ENCODE measurements at places on chromosomes 3 and 15.

GRCh38 chr3:124843506-124844177 is 43.5 kb downstream of the ITGB5 start:
- DNase-seq: no peak

DNA sequence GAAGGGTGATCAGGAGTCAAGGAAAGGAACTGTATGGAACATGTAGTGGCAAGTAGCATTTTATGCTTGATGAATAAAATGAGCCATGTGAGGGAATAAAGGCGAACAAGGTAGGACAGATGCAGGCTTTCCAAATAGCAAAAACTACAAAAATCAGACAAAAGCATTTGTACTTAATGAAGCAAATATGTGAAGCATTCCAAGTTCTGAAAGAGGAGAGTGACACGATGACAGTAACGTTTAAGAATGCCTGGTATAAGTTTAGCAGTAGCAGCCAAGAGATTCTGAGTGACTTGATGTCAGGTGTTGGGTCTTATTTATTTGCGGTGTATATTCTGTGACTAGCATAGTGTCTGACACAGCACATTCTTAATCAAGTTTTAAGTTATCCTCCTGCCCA is 408.2 kb upstream of the RASGRP1 start:
- DNase-seq: no peak

DNA sequence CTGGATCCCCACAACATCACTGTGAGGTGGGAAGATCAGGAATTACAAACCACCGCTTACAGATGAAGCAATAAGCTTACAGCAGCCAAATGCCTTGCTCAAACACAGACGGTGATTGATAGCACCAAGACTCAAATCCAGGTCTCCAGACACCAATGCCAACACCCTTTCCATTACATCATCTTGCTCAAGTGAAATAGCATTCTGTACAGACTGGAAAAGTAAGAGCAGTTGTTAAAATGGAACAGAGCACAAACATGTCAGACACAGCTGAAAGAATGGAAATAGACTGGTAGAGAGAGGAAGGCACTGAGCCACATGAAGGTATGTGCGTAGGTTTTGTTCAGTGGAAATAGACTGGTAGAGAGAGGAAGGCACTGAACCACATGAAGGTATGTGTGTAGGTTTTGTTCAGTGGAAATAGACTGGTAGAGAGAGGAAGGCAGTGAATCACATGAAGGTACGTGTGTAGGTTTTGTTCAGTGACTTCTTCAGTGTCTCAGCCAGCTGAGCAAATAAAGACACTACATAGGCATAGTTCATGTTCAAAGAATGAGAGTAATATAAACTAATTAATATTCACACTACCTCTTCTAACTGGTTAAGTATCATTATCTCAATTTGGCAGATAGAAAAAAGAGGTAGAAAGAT is 15.6 kb downstream of the CLDN1 start:
- DNase-seq: no peak

DNA sequence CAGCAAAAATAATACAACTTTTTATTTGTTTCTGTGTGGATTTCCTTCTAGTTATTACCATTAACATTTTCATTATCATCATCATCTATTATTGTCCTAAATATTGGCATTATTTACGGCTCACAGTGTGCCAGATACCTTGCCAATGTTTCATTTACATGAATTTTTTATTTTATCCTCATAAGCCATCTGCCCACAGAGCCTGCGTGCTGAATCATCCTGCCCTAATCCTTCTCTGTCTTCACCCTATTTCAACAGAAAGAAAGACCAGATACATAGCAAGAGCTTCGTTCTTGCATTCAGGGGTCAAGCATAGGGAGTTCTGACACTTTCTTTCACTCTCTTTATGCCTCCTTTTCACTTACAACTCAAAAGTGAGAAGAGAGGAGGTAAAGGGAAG is 82.0 kb downstream of the KCNMB2 start:
- DNase-seq: no peak

GRCh38 chr3:72814308-72814707 is 33.9 kb downstream of the SHQ1 start:
- DNase-seq: no peak

- DNase-seq: no peak
Observed at GRCh38 chr3:67357610-67358458, 296.6 kb downstream of the SUCLG2 start.

GRCh38 chr15:72700076-72700475 is 14.1 kb downstream of the BBS4 start:
- DNase-seq: no peak

GRCh38 chr3:37607604-37608003 is 254.1 kb upstream of the CTDSPL start:
- no peak for DNase-seq

- no peak for DNase-seq
Observed at GRCh38 chr3:60730371-60730770, 520.9 kb downstream of the FHIT start.

- no peak for DNase-seq
Observed at GRCh38 chr3:71579326-71579934, 4.1 kb downstream of the FOXP1 start.

DNA sequence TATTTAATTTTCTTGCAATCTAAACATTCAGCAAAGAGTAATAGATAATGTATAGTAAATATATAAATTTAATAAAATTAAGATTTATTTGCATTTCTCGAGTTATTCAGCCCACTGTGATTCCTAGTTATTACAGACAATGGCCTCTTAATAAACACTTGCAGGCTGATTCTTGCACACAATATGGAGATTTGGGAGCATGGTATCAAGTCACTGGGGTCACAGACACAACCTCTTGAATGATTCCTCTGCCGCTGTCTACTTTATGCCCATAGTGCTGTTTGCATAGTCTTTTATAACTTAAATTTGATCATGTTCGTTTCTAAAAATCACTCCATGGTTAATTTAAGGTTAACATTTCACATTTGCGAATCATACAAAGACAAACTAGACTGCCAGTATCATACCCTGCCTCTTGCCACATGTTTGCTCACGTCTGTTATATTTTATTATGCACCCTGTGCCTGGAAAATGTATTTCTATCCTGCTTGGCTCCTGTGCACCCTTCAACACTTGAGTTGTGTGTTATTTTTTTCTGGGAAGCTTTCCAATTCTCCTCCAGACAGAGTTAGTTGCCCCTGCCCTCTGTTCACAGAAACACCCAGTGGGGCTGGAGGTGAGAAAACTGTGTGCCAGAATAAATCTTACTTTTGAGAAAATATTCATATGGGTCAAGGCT is 206.3 kb upstream of the ROBO1 start:
- no peak for DNase-seq

- no peak for DNase-seq
Observed at GRCh38 chr3:18919158-18919557, 229.2 kb upstream of the KCNH8 start.

DNA sequence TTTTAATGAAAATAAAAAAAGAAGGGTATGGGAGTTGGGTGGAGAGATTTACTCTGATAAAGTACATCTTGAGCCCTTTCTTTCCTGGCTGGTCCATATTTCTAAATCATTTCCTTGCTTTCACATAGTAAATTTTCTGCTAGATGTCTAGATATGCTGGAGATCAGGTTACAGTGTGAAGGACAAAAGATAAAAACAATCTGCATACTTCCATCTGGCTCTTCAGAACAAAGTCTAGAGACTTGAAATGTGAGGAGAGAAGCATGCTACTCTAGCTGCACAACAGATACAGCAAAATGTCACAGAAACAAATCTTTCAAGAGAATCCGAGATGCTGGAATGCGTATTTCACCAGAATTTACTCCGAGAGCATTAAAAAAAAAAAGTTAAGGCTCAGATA is 42.2 kb downstream of the FOXP1 start:
- DNase-seq: no peak

DNA sequence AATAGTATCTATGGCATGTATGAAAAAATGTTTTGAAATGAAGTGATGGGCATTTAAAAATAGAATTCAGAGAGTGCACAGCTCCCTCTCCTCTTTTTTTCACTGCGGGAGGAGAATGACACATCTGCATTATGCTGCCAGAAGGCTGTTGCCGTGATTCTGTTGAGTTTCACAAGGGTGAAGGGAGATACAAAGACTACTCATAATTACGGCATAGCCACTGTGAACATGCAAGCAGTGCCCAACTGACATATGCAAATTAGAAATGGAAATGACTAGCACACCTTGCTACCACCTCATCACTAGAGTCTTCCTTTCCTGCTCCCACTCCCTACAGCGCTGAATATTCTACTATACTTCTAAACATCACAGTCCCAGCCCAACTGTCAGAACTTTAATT is 20.1 kb downstream of the IFT57 start:
- DNase-seq: no peak

GRCh38 chr3:74621581-74621980 is 7.1 kb upstream of the CNTN3 start:
- no peak for DNase-seq

- no peak for DNase-seq
Observed at GRCh38 chr3:194740859-194741491, 55.3 kb downstream of the FAM43A start.

GRCh38 chr15:36936613-36937012 is 163.7 kb downstream of the MEIS2 start:
- DNase-seq: no peak

DNA sequence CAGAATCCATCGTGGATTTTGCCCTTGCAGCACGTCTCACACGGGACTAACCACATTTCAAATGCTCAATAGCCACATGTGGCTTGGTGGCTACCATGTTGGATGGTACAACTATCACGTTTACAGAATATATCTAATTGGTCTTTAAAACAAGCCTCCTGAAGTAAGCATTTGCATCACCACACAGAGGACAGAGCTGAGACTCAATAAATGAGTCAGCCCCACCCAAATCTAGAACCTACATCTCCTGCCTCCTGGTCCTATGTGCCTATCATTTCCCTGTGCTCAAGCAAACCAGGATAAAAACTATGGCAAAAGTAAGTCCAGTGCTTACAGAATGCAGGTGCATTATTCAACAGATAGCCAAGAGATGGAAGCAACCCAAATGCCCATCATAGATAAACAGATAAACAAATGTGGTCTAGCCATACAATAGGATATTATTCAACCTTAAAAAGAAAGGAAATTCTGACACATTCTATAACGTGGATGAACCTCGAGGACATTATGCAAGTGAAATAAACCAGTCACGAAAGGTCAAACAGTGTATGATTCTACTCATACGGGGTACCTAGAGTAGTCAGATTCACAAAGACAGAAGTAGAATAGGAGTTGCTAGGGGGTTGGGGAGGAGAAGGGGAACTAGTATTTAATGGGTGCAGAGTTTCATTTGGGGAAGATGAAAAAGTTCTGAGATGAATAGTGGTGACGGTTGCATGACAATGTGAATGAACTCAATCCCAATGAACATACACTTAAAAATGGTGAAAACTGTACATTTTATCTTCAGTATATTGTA is 43.9 kb downstream of the SRGAP3 start:
- no peak for DNase-seq

DNA sequence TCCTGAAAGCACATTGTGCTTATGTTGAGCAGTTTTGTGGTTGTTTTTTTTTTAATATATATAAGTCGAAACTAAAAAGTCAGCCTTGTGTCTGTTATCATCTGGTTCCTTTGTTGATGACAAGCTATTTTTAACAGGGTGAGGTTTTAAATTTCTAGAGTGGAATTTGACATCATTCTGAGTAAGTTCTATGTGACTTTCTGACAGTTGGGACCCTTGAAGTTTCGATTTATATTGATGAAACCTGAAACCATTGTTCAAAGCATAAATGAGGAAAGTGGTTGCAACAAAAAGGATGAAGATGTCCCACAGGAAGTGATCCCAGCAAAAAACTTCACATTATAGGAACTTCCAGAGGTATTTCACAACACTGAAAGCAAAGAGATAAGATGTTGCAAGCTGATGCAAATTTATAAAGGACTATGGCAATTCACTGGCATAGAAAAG is 94.0 kb downstream of the CYP19A1 start:
- DNase-seq: no peak

DNA sequence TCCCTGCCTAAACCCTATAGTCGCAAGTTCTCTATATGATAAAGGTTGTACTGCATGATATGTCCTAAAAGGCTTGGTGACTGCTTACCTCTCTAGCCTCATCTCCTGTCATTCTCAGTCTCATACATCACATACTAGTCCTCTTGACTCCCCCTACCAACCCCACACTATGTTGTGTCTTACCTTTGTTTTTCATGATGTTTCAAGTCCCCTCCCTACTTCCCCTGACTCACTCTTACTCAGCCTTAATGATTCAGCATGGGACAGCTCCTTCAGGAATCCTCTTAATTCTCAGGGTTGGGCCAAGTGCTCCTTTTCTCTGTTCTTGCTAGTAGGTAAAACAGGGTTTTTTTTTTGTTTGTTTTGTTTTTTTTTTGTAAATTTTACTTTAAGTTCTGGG is 49.6 kb downstream of the SLMAP start:
- DNase-seq: no peak

DNA sequence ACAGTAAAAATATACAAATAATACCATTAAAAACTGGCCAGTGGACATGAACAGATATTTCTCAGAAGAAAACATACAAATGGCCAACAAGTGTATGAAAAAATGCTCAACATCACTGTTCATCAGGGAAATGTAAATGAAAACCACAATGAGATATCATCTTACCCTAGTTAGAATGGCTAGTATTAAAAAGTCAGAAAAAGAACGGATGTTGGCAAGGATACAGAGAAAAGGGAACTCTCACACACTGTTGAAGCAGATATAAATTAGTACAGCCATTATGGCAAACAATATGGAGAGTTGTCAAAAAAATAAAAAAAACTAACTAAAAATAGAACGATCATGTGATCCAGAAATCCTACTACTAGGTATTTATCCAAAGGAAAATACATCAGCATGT is 222.7 kb upstream of the NAALADL2 start:
- no peak for DNase-seq

GRCh38 chr3:117893001-117893400 is 1141.6 kb downstream of the IGSF11 start:
- no peak for DNase-seq

DNA sequence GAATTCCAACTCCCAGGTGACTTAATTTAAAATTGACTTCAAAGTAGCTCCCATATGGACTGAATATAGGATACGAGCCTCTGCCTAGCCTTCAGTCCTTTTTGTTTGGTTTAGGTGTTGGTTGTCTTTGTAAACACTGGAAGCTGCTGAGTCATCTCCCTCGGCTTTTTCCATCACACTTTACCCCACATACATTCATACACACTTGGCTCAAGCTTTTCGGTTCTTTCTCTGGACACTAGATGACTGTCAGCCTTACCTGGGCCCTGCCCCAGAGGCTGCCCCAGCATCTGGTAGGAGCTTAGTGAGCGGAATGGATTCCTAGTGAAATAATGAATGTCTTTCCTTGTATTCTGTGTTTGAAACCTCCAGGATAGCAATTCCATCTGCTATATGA is 201.5 kb upstream of the IL12A start:
- DNase-seq: no peak

DNA sequence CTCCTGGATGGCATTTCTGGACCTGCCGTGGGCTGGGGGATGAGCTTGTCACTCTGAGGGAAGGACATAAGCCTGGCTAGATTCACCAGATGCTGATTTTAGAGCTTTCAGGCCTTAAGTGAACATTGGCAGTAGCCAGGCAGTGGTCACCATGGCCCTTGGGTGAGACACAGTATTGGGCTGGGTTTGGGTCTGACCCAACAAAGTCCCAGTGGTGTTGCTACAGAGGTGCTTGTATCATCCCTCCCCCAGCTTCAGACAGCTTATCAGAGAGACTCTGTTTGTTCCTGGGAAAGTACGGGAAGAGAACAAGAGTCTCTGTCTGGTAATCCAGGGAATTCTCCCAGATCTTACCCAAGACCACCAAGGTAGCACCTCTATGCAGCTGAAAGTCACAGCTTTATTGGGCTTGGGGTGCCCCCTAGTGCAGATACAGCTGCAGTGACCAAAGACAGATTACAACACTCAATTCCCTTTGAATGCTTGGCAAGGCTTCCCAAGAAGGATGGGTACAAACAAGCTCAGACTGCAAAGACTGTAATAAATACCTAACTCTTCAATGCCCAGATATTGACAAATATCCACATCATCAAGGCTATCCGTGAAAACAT is 9.8 kb upstream of the RUVBL1 start:
- peak; percentile 18 for DNase-seq

All from stimulated activated CD8-positive, alpha-beta memory T cell treated with anti-CD3 and anti-CD28 coated beads, Interleukin-7, amount 100 ng/mL, for 4 hours (primary cell).